ENCODE measurements at places on chromosomes 11 and 22.

GRCh38 chr11:68659158-68659921 lies 25.0 kb upstream of the GAL start:
- no peak for DNase-seq

DNA sequence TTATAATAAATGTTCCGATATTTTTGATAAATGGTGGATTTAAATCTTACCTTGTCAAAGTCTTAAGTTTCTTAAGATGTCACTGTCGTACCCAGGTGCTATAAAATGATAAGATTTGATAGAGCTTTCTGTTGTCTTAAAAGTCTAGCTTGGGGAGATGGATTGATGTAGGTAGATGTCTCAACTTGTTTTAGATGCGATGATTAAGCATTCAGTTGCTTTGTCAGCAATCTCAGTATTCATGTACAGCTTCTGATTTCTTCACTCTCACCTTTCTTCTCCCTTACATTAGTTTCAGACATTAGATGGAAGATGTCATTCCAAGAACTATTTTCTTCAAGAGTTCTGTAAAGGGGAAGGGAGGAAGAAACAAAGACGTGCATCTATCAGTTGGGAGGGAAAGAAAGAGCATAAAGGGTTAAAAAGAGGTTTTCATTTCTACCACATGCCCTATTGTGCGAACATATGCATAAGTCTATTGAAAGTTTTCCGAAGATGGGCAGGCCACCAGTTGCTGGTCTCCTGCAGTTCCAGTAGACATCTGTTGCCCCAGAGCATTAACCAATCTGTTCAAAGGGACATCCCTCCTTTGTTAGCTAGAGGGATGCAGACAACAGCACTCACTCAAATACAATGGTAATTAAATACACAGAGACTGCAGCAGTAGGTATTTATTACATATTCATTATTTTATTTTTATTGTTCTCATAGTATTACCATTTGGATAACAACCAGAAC lies 38.4 kb downstream of the ZC3H12C start:
- no peak for DNase-seq

GRCh38 chr11:122882189-122882856 lies at the start of gene JHY:
Gene JHY (plus strand): TSS chr11:122882759. CDS start chr11:122885850, 3,091 bp downstream.
- no peak for DNase-seq

- no peak for DNase-seq
Measured at GRCh38 chr11:35518766-35519165, 6.7 kb downstream of the PAMR1 start.

DNA sequence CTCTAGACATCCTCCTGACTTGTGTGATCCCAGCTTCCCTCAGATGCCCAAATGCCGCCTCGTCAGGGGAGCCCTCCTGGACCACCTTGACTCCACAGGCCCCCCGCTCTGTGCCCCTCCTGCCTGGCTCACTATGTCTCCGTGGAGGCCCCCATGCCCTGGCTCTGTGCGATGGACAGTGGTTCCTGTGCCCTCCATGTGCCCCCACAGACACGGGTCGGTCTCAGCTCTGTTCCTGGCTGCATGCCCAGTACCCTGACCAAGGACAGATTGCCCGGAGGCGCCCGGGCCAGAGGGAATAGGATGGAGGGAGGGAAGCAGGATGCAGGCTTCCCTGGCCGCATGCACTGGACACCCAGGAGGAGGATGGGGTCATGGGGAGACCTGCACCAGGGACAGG lies 1274.6 kb downstream of the BRD1 start:
- no peak for DNase-seq

DNA sequence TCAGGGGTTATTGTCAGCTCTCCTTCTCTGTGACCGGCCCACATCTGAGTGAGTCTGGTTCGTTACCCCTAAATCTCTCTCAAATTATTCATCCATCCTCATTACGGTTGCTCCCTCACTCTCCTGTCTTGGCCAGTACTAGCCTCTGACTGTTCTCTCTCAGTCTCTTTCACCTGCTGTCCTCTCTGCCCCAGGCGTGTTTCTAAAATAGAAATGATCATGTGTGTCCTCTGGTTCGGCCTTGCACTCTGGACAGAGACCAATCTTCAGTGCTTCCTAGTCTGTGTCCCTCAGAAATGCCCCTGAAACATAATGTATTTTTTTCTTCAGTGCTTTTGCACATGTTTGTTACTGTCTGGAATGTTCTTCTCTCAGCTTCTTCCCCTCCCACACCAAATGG lies 4.9 kb downstream of the PSMD13 start:
- no peak for DNase-seq

DNA sequence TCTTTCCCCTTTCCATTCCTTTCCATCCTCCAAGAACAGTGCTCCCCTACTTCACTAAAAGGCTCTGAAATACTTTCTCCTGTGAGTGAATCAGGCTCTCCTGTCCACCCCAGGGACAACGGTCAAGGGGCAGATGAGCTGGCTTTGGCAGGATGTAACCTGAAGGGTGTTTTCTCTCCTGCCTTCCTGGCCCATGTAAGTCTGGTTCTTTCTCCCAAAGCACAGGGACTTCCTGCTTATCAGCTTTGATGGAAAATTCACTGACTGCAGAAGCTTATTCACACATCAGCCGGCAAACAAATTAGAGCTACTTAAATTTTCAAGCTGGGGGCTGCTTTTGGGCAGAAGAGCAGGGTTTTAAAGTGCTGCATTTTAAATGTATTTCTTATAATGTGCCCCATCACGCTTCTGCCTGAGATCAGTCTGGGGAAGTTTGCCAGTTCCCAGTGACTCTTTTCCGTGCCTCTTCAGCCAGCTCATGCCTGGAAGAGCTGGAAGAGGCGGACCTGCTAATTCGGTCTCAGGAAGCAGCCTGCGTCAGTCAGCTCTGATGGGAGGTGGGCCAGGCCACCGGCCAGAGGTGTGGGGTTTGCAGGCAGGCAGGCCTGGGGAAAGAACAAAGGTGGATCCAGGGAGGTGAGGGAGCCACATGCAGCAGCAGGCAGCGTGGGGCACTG lies 140.4 kb upstream of the TBCEL start:
- DNase-seq: no peak

GRCh38 chr11:41177791-41178190 lies 281.7 kb downstream of the LRRC4C start:
- DNase-seq: no peak

- DNase-seq: peak; percentile 84
Measured at GRCh38 chr11:67276781-67277230, 10.5 kb downstream of the GRK2 start.

- no peak for DNase-seq
Measured at GRCh38 chr11:132770829-132771530, 761.3 kb downstream of the OPCML start.

DNA sequence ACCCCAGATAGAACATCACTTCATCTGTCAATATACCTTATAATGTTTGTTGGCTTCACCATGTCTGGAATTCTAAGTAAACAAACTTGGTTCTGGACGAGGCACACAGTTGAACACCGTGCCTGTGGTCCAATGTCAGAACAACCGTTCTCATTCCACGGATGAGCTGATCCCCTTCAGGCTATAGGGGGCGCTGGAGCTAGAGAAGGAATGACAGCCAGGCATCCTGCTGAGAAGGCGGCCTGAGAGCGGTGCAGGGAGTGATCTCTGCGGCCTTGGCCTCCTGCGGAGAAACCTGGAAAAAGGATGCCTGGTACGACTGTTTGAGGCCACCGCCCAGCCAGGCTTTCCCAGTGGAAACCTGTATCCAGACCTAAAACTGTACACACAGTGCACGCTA lies 48.7 kb downstream of the FDX1 start:
- no peak for DNase-seq

GRCh38 chr22:46432164-46433068 lies 96.9 kb downstream of the TRMU start:
- no peak for DNase-seq

DNA sequence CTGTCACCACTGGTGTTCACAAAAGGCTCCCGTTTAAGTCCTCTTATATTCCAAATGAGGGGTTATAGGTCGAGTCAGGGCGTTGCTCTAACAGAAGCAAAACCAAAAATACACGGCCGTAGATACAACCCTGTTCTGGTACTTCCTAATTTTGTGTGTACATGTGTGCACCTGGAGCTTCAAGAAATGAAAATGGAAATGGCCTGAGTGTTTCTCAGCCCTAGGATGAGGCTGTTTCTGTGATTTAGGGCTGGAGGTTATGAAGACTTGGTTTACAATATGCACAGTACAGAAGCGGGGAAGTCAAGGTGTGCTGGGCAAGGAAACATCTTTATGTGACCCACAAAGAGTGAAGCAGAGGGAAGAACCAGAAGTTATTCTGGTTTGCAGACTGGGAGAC lies 110.4 kb upstream of the OR4B1 start:
- DNase-seq: no peak

- no peak for DNase-seq
Measured at GRCh38 chr11:69218271-69218682, 62.5 kb downstream of the SMIM38 start.

DNA sequence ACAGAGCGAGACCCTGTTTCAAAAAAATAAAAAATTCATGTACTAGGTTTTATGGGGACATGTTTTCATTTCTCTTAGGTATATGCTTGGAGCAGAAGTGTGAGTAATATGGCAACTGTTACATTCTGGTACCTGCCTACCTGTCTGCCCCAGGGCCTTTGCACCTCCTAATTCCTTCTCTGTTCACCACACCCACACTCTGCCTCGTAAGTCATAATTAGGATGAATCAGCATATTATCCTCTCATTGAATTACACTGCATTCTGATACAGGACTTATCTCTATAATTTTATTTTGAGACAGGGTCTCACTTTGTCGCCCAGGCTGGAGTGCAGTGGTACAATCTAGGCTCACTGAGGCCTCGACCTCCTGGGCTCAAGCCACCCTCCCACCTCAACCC lies 3.1 kb upstream of the RAPSN start:
- no peak for DNase-seq

GRCh38 chr11:124978316-124978715 lies 24.3 kb downstream of the CCDC15 start:
- no peak for DNase-seq

DNA sequence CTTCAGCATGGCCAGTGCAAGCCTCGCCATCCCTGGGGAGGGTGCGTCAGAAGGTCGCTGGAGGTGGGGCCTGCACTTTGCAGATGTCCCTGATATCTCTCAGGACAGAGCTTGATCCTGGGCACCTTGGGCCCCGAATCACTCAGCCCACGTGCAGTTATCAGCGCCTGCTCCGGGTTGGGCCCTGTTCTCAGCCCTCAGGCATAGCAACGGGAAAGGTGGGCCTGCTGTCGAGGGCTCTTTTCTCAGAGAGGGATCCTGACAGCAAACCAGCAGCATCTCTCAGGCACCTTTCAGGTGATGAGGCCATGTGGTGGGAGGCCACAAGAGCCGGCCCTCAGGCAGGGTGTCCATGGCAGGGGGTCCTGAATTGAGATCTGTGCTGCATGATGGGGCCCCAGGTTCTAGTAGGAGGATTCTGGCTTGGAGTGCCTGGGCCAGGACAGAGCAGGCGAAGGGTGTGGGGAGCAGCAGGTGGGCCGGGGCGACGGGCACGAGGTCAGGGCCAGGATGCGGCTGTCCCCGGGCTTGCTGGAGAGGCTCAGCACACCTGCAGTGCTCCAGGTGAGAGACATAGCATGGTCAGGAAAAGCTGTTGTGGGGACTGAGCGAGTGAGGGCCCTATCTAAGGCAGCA lies 280.5 kb downstream of the TBC1D22A start:
- no peak for DNase-seq

DNA sequence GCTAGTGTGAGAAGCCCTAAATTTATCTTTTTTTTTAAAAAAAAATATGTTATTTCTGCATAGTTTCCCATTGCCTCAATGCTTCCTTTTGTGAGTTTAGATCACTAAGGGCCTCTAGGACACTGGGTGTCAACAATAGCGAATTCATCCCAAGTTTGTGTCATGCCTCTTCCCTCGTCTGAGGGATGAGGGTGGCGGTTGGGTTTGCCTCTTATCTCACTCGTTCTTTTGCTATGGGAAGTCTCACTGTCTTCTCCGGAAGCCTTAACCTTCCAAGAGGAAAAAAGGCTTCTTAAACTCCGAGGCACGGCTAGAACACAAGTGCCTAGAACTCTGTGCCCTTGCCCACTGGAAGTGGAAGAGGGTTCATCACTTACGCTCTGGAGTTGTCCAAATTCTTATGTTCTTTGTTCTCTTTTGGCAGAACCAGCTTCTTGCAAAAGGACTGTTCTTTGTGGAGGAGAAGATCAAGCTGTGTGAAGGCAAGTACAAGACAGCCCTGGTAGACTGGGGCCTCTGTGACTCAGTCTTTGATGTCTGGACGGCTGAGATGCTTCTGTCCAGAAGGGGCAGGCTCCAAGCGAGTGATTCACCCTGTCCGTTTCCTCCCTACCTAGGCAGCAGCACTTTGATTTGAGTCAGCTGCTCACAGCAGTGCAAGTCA lies 78.5 kb downstream of the TRAF6 start:
- DNase-seq: no peak

- no peak for DNase-seq
Measured at GRCh38 chr11:68839911-68840641, 1.6 kb downstream of the CPT1A start.

GRCh38 chr11:6742260-6742659 lies 29.5 kb downstream of the OR2AG2 start:
- no peak for DNase-seq

DNA sequence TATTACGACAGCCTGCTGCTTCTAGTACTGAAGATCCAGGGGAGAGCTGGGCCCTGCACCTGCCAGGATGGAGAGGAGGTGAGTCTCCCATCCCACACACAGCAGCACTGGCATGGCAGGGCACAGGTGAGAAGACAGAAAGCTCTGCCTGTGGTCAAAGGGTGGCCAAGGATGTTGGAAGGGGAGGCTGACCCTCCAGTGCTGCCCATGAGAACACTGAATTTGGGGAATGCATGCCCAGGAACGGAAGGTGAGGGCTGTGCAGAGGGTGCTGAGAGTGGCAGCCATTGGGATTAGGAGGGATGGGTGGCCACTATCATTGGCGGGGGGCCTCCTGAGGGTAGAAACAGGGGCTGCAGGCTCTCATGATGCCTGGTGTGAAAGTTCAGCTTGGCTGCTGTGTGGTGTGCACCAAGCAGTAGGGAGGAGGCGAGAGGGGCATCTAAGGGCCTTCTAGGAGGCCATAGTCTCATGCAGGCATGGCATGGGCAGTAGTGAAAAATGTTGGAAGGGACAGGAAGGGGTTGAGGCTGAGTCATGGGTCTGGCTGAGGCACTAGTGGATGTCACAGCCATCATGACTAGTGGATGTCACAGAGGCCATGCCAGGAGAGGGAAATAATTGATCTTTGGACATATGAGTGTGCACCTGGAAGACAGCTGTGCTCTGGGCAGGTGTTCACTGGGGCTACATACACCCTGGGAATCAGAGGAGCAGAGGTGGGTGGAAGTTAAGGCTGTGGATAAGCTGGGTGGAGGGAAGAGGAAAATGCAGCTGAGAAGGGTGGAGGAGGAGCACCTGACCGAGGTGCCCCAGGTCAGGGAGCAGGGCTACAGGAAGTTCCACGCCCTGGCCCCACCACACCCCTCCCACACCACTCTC lies 2.5 kb upstream of the LRRC74B start:
- DNase-seq: no peak

- DNase-seq: no peak
Measured at GRCh38 chr11:98099371-98099770, 921.4 kb upstream of the CNTN5 start.
